PC-9 (cell line): ENCODE measurements at places on chromosomes 5 and 9.

DNA sequence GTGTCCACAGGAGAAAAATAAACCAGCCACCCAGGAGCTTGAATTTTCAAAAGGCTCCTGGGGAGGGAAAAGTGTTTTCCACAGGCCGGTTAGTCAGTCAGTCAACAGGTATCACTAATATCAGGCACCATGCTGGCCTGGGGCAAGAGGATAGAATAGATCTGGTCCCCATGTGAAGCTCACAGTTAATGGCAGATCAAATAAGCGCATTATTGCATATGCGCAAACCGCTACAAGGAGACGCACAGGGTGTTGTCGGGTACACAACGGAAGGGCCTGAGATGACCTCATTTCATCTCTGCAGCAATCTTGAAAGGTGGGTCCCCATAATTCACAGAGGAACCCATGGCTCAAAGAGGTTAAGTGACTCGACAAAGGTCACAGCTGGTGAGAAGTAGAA, 260.7 kb downstream of the CRB2 start:
- no peak for DNase-seq

GRCh38 chr5:35365758-35366157, 135.5 kb upstream of the PRLR start:
- no peak for DNase-seq

GRCh38 chr5:140338336-140338735, 8.1 kb downstream of the HBEGF start:
- DNase-seq, result no peak

- no peak for DNase-seq
Measured at GRCh38 chr5:124990723-124991122, 244.3 kb upstream of the ZNF608 start.

DNA sequence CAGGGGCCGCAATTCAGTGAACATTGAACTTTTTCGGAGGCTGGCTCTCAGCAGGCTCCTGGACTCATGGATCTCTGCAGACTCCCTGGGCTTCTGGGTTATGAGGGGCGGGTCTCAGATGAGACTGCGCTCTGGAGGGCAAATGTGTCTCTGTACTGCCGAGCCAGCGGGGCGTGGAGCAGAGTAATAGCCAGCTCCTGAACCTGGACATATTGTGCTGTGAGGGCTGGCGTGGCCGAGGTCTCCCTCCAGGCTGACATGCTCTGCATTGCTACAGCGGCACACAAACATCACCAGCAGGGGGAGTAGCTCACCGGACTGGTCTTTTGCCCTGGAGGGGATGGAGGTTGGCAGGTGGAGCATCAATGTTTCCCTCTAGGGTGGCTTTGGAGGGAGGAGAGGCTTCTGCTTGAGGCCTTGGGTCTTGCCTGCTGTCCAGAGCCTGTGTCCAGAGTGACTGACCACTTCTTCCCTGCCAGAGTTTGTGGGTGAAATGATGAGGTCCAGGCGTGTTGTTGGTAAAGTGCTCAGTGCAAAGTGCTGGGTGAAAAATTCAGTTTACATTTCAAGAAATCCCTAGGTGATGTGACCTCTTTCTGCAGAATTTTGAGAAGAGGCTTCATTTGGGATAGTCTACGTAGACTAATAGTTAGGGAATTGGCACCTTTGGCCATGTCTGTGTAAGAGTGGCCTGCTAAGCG, 10.9 kb upstream of the GADD45G start:
- DNase-seq, result peak; percentile 51

DNA sequence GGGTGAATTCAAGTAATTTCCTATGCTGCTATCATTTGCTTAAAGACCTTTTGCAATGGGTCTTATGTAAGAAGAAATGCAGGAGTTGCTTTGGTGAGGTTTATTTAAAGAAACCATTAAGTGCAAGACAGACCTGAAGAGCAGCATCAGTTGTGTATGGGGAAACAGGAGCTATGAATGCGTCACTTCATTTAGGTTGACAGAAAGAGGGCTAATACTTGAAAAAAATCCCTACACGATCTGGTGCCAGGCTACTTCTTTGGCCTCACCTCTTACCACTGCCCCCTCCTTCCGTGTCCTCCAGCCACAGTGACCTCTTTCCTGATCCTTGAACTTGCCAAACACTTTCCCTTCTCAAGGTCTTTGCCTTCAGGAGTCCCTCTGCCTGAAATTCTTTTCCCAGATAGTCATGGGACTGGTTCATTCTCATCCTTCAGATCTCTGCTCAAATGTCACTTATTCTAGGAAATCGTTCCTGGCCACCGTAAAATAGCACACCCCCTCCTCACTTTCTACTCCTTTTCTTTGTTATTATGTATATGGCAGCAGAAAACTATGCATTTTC, 1.4 kb upstream of the JAK2 start:
- DNase-seq, result peak; percentile 67

GRCh38 chr9:91681461-91682305, 258.1 kb upstream of the NFIL3 start:
- DNase-seq, result no peak

GRCh38 chr9:126424511-126424910, 97.9 kb downstream of the MVB12B start:
- no peak for DNase-seq

GRCh38 chr9:126232461-126232860, 94.2 kb upstream of the MVB12B start:
- no peak for DNase-seq

DNA sequence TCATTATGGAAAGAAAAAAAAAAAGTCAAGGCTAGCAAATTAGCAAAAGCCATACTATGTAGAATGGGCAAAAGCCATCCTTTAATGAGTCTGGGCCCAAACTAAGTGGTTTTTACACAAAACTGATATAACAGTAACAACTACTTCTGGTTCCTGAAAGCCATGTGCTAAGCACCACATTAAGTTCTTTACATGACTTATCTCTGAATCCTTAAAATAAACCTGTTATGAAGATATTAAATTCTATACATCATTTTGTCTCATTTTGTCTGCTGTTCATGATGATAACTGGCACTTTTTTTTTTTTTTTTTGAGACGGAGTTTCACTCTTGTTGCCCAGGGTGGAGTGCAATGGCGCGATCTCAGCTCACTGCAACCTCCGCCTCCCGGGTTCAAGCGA, 5.0 kb downstream of the FNIP1 start:
- no peak for DNase-seq

- DNase-seq, result no peak
Measured at GRCh38 chr5:81067406-81067805, 107.2 kb downstream of the RASGRF2 start.

DNA sequence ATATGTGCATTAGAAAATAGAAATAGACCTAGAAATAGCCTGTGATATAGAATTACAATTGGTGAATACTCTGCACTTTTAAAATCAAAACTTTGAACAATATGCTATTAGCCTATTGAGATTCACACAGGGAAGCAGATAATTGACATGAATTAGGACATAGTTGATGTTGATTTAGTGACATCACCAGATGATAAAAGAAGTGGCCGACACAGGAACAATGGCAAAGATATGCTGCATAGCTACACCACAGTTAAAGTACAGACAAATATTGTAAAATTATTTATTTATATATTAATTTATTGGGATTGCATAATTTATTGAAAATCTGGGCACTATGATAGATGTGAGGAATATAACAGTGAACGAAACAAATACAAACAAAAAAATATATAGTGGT, 261.5 kb upstream of the CCNH start:
- no peak for DNase-seq

DNA sequence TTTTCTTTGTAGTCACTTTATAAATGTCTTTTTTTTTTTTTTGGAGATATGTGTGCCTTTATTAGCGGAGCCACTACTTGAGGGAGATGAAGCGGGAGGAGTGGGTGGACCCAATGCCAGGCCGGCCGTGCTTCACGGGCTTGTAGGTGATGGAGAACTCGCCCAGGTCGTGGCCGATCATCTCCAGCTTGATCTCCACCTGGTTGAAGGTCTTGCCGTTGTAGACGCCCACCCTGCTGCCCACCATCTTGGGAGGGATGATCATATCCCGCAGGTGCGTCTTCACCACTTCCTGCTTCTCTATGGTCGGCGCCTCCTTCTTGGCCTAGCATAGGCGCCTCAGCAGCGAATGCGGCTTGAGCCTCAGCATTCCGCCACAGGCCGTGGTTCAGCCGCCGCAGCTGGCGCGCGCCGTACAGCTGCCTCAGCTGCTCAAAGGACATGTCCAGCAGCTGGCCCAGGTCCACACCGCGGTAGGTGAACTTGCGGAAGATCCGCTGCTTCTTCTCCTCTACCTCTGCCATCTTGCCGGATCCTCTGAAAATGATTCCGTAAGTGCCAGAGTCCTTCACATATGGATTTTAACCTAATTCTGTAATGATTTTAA, 1095.6 kb downstream of the MAT2B start:
- DNase-seq, result no peak

GRCh38 chr9:71681104-71681707, 87.1 kb downstream of the CEMIP2 start:
- no peak for DNase-seq

GRCh38 chr9:125580701-125581286, 126.2 kb downstream of the MAPKAP1 start:
- no peak for DNase-seq

GRCh38 chr5:108747774-108748400, at the start of gene FER:
Gene FER (plus strand): TSS chr5:108747897. CDS start chr5:108798183, 50,286 bp downstream.
- peak; percentile 87 for DNase-seq

DNA sequence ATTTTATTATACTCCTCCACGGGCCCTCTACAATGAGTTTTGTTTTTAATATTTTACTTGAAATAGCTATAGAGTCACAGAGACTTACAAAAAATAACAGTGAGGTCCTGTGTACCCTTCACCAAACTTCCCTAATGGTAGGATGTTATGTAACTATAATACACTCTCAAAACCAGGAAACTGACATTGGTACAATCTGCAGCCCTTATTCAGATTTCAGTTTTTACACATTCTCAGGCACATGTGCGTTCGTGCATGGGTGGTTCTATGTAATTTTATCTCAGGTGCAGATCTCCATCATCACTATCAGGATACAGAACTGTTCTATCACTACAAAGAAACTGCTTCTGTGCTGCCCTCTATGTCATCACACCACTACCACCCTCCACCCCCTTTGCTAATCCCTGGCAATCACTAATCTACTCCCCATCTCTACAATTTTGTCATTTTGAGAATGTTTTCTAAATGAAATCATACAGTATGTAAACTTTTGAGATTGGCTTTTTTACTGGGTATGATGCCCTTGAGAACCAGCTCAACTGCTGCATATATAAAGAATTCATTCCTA, 16.4 kb downstream of the RAB14 start:
- DNase-seq, result no peak

GRCh38 chr9:90593646-90594045, 49.0 kb downstream of the DIRAS2 start:
- DNase-seq, result no peak

DNA sequence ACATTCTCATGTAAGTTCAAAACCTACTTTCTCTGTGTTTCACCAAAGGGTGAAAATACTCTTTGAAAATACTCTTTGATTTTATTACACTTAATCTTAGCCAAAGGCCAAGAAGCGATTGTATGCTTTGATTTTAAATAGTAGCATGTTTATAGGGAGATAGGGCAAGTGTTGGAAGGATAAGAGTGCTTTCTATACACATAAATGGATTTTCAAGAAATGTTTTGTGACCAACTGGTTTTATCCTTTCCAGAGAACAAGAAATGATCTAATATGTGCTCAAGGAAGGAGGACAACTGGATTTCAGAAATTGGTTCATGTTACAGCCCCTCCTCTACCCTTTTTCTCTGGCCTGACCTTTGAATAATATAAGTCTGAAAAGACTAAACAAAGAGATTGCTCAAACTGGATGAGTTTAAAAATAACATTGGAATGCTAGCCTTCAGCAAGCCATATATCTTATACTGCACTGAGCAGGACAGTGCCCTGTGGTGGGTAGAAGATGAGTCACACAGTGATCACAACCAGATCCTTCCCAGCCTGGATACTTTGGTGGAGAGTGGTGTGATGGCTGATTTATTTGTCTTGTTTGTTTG, 13.1 kb downstream of the PALM2AKAP2 start:
- DNase-seq, result peak; percentile 92

GRCh38 chr5:53381-54174, 38.4 kb upstream of the PLEKHG4B start:
- no peak for DNase-seq

- DNase-seq, result no peak
Measured at GRCh38 chr5:14034963-14035362, 90.5 kb upstream of the DNAH5 start.
